ENCODE measurements at places on chromosomes 4 and X. TPM values are rescaled to one million over a fixed set of nuclear protein-coding genes. Genes with fewer than 3 reads are reported as not detected.

TACR3 gene
- 0.70 TPM for polyA plus RNA-seq

SPANXD gene
- not detected for polyA plus RNA-seq

MGARP gene
- polyA plus RNA-seq: 4.1 TPM

BCORL1 gene
- polyA plus RNA-seq: 2.3 TPM

FGF2 gene
- 28.3 TPM for polyA plus RNA-seq

FAM114A1 gene
- polyA plus RNA-seq: 11.2 TPM

DGAT2L6 gene
- polyA plus RNA-seq: not detected

SPACA5 gene
- not detected for polyA plus RNA-seq

FOXP3 gene
- 0.11 TPM for polyA plus RNA-seq

C4orf46 gene
- polyA plus RNA-seq: 18.9 TPM

FAM9B gene
- not detected for polyA plus RNA-seq

SPON2 gene
- 2.4 TPM for polyA plus RNA-seq

MND1 gene
- polyA plus RNA-seq: 63.5 TPM

BANK1 gene
- 0.49 TPM for polyA plus RNA-seq

All from GM23338 (cell line).